LNCaP clone FGC (cell line): ENCODE measurements at places on chromosomes 16 and 17.

DNA sequence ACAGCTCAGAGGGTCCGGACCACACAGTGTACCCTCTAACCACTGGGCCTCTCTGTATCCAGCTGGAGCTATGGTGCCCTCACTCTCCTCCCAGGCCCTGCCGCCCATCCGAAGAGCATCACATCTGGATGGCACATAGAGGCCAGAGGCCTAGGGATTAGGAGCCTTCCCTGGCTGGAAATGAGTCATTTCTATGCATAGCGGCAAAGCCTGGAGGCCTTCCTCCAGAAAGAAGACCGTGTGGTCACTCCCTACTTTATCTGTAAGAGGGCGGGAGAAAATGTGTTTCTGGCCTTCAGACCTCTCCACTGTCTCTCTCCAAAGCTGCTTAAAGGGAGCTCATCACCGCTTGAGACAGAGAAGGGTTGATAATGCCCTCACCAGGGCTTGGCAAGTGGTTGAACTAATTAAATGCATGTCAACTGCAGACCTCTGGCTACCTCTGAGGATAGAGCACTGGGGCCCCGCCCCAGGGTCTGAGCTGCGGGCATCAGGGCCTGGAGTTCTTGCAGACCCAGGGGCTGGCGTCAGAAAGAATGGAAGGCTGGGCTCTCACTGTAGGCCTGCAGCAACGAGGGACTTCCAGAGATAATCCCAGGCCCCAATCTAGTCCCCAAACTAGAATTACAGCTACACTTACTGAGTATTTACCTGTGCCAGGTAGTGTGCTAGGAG is 122.2 kb downstream of the IRX5 start:
- DNase-seq: no peak

GRCh38 chr16:2213817-2214718 is 572 bp downstream of the PGP start:
- DNase-seq: no peak

DNA sequence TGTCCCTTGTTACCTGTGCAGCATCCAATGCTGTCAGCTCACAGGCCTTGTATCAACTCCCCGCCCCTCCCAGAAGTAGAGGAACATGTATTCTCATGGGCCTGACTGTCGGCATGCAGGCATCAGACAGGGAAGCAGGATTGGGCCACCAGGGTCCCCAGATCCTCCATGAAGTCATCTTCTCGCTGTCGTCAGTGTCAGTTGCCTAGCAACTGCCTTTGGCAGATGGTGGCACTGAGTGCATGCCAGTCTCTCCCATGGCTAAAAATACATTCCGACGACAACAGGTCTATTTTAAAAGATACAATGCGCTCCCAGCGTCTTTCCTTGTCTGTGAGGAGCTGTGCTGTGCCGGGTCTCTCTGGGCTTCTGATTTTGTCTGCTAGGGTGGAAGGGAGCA is 36.8 kb upstream of the CES5A start:
- no peak for DNase-seq

DNA sequence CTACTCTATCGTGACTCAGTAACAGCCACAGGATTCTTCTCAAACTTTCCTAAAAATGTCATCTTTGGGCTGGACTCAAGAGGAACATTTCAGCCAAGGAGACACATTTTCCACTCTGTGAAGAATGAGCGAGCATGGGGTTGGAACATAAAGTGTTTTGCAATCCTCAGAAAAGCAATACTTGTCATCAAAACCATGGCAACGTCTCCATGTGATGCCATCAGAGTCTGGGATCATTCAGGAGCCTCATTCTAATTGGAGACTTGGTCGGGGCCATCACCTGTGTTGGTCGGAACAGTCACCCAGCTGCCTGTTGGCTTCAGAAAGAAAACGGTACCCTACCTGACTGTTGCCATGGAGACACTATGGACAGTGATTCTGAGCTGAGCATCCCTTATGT is 25.5 kb downstream of the MYOCD start:
- no peak for DNase-seq

DNA sequence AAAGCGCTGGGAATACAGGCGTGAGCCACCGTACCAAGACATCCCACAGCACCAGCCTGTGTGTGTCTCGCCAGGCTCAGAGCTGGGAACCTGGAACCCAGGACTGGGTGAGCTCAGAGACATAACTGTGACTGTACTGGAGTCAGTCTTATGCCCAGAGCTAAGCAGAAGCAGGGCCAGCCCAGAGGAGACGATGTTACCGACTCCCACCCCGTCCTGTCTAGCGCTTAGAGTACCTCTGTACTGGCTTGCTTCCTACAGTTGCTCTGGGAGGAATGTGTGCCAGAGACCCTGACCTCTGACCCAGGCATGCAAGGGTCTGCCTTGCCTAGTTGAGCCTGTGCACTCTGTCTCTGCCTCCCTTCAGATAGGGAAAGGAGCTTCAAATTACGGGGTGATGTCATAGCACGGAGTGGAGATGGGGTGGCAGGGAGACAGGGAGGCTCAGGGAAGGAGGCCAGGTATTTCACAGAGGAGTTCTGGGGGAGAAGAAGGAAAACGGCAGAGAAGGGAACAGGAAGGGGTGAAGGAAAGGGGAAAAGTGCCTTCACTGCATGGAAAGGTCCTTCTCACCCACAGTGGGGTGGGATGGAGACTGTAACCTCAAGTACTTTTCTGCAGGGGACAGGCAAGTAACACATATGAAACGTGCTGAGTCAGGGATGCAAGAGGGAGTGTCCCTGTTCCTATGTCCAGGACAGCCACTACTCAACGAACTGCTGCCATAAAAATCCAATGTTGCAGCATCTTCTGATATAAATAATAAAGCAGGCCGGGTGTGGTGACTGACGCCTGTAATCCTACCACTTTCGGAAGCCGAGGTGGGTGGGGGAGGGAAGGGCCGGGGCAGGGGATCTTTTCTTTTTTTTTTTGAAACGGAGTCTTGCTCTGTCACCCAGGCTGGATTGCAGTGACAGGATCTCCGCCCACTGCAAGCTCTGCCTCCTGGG is 5.8 kb upstream of the ARMC5 start:
- DNase-seq: no peak

- no peak for DNase-seq
Observed at GRCh38 chr16:81836279-81837054, 57.4 kb downstream of the PLCG2 start.

- no peak for DNase-seq
Observed at GRCh38 chr16:27245276-27246172, 23.0 kb downstream of the NSMCE1 start.

DNA sequence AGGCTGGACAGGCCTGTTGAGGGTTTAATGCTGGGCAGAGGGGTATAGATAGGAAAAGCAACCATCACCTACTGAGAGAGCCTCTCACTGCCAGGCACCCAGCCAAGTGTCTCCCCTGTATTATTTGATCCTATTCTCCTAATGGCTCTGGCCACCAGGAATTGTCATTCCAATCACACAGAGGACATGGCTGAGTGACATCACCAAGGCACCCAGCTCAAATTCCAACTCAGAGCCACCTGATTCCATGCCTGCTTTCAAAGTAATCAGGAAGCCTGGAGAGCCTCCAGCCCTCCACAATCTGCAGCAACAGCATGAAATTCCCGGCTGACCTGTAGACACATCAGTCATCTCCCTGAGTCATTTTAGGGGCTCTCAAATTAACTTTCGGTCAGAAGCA is 368.9 kb upstream of the C16orf82 start:
- no peak for DNase-seq

DNA sequence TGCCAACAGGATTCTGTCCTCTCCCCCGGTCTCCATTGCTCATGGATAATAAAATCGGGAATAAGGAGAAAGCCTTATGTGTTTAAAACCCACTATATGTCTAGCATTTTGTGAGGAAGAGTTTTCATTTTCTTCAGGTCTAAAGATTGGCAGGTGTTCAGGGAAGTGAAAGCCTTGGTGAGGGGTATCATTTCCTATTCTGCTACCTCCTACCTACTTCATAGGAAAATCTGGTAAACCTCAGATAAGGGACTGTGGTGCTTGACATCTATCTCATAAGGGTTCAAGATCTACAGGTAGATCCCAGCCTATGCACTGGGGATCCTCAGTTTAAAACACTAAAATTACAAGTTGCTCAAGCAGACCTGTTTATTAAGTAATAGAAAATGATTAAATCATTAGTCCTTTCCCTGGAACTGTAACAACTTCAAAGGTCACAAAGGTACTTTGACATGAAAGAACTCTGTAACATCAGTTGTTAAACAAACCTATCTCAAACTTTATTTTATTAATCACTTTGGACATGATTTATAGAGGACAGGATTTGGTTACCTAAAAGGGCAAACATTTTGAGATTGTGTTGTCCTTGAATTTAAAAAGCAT is 6.5 kb downstream of the MOSMO start:
- no peak for DNase-seq

DNA sequence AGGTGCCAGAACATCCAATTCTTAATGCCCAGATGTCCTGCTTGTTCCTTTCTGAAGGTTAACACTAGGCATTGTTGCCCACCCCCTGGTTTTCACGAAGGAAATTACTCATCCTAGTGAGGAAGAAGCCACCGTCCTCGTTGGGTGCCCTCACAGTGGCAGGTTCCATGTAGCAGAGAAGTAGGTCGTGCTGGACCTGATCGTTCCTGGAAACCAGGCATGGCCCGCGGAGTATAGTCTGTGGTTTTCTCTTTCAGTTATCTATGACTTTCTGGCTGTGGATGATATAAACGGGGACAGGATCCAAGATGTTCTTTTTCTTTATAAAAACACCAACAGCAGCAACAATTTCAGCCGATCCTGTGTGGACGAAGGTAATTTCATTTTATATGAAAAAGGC is 16.5 kb downstream of the RGS11 start:
- no peak for DNase-seq

- no peak for DNase-seq
Observed at GRCh38 chr17:60602385-60602742, 2.4 kb downstream of the PPM1D start.

DNA sequence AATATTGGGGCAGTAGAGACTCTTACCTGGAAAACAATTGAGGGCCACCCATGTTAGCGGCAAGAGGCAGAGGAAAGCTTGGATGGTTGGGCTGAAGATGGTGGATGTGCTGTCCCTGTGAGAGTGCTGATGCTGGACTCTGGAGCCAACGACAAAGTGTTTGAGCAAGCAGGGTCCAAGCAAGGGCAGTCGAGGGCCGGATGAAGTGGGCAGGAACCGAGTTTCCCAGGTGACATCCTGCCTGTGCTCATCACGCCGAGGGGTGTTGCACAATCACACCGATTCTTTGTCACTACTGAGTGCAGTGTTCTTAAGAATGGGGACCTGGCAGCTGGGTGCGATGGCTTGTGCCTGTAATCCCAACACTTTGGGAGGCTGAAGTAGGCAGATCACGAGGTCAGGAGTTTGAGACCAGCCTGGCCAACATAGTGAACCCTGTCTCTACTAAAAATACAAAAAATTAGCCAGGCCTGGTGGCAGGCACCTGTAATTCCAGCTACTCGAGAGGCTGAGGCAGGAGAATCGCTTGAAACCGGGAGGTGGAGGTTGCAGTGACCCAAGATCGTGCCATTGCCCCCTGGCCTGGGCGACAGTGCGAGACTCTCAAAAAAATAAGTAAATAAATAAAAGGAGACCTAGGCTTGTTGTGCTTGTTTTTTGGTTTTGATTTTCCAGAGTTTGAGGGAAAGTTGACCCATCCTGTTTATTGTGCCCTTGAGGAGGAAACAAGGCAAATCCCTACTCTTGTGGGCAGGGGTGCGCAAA is 6.1 kb downstream of the PYCARD start:
- no peak for DNase-seq

DNA sequence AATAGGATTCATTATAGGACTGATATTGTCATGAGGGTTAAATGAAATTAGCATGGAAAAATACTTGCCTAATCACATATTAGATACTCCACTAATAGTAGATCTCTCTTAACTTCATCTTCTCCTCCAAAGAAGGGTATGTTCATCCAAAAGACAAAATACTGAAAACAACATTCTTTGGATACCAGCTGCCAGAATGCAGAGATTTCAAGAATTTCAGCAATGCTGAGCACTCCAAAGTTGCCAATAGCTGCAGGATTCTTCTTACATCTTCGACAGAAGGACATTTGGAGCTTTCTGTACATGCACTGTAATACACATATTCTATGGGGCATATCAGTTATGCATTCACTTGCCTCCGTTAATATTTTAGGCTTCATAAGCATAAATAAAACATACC is 436.5 kb downstream of the HAPSTR1 start:
- no peak for DNase-seq

GRCh38 chr17:81891303-81891552 is 158 bp downstream of the ALYREF start:
- DNase-seq: no peak

DNA sequence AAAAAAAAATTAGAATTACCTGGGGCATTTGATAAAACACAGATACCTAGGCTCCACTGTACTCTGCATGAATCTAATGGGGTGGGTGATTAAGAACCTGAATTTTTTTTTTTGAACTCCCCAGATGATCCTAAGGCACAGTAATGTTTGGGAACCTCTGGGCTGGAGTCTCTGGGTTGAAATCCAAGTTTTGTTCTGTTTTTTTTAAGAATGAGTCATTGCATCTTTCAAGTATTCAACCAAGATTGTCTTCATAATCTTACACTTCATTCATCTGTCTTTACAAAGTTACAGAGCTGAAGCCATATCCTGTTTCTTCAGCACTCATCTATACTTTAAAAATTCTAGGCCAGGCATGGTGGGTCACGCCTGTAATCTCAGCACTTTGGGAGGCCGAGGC is 52.6 kb downstream of the PIGL start:
- no peak for DNase-seq

GRCh38 chr17:54937018-54937417 is 31.4 kb downstream of the COX11 start:
- DNase-seq: no peak

- no peak for DNase-seq
Observed at GRCh38 chr17:72989074-72989610, 103.3 kb downstream of the SLC39A11 start.

GRCh38 chr17:28225867-28226266 is 93.1 kb upstream of the TMEM97 start:
- no peak for DNase-seq

- no peak for DNase-seq
Observed at GRCh38 chr16:48831076-48831722, 221.2 kb upstream of the N4BP1 start.

DNA sequence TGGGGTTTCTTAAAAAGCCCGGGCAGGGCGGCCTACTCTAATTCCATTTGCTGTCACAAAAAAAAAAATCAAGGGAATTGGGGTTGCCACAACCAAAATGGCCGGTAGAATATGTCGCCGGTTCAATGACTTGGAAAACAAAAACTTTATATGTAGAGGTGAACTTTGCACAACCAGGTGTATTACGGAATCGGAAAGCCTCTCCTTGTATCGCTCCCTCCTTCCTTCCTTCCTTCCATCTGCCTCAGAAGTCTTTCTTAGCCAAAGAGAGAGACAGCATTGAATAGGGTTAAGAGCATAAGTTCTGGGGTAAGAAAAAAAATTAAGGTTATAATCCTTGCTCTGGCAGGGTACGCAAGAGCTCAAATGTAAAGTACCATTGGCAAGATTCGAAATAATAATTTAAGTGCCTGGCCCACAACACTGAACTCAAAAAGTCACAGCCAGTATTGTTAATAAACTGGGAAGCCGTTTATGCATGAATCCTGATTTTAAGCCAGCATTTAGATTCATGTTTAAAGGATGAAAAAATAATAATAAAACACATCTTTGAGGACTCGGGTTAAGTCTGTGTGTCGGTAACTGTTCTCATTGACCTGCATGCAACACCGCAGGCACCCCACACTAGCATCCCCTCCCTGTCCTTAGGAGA is 522 bp upstream of the GLG1 start:
- no peak for DNase-seq
